ENCODE measurements at places on chromosomes 12 and 14.
A peak's percentile ranks its signal among the peaks of the same experiment; 100 is the strongest.

GRCh38 chr14:65214741-65215140 lies 112.4 kb upstream of the MAX start:
- no peak for DNase-seq

DNA sequence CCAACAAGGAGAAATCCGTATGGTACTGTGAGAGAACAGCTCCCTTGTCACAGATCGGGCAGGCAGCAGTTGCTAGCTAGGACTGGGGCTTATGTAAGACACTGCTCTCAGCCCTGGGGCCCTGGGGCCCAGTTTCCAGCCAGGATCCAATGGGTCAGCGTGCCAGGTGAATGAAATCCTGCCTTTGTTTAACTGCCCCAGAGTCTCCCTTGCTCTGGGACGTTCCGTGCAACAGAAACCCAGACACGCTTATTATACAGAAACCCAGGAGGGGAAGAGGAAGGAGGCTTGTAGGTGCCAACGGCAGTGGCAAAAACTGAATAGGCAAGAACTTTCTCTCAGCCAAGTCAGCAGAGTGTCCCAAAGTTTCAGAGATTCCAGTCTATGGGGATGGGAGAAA lies 110.6 kb downstream of the DIO2 start:
- no peak for DNase-seq

GRCh38 chr12:27243804-27244688 lies at the start of gene STK38L:
TSS of gene STK38L (plus strand) at chr12:27244286. CDS start at chr12:27297721, 53,435 bp downstream.
- DNase-seq = peak; percentile 98

- no peak for DNase-seq
Measured at GRCh38 chr14:58401587-58401986, 5.9 kb downstream of the TOMM20L start.

DNA sequence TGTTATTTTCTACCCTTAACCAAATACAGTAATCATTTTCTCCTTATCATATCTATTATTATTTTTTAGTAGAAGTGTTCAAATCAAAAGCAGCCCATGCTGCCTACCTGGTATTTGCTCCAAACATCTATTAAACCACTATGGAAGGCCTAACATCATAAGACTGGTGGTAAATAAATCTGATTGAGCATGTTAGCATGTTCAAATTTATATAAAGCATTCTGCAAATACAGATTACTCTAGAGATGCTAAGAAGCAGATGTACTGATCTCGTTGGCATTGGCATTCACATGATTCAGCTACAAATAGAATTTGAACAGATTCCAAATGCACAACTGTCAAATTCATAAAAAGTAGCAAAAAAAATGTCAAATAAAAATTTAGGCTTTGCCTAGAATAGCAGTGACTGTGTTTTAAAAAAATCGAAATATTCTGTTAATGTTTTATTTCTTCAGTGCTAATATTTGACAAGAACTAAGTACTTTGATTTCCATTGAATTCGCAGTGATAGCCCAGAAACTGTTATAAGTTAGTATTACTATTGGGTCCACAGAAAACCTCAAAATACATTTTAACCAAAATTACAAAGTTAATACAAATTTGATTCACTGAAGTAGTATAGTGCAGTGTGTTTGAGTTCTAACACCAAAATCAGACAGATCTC lies 9.4 kb upstream of the OSBPL8 start:
- no peak for DNase-seq

GRCh38 chr12:41045509-41045908 lies 142.6 kb upstream of the PDZRN4 start:
- no peak for DNase-seq

DNA sequence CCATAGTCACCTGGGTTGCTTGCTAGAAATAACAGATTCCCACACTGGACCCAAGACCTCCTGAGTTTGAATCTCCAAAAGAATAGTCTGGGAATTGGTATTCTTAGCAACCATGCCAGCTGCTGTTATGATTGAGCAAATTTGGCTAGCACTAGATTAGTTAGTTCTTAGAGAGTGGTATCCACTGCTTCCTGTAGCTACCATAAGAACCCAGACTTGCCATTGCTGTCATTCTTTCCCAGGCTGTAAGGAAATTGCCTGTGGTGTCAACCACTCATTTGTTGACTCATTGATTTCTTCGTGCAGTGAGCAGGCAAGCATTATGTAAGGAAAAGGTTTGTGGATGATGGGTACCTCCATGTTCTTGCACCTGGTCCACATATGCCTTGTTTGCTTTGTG lies 201.8 kb upstream of the RGS6 start:
- DNase-seq = no peak

- no peak for DNase-seq
Measured at GRCh38 chr14:75631453-75631831, 29.2 kb downstream of the ERG28 start.
